NCI-H69 (cell line): ENCODE measurements at places on chromosomes 13 and 19.

DNA sequence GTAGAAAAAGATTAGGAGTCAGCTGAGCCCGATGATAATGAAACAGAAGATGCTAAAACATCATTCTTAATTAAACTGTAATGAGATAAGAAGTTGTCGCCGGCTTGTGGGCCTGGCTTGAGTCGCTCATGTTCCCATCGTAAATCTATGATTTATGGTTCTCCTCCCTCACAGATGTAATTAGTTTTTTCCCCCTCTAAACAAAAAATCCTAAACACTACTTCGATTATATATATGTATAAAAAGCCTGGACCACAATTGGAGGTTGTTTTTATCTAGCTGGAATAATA is 151.3 kb downstream of the PTPRS start:
- DNase-seq = no peak

DNA sequence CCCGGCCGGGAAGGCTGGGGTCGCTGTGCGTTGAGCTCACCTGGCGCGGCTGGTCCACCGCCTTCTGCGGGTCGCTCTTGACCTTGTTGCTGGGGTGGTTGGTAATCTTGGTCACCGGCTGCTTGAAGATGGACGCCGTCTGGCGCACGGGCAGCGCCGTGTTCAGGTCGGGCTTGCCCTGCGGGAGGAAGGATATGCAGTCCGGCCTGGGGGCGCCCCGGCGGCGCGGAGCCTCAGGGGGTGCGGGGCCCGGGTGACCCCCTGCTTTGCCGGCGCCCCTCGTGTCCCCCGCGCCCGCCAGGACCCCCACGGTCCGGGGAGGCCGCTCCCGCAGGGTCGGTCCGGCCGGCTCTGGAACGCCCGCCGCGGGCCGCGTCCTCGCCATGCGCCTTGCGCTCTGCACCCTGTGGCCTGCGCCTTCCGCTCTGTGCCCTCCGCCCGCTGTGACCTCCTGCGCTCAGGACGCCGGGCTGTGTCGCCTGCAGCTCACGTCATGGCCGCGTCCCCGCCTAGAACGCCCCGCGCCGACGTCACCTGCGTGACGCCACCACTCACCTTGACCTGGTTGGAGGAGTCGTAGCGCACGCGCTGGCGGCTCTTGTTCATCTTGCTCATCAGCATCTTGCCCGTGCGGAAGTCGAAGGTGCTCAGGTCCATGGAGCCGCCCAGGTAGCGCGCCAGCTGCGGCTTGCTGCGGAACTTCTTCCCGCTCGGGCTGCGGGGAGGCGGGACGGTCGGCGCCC is 8.0 kb downstream of the MBD3 start:
- no peak for DNase-seq

- no peak for DNase-seq
Observed at GRCh38 chr13:108270442-108270841, 924 bp downstream of the TNFSF13B start.

- DNase-seq = peak; percentile 90
Observed at GRCh38 chr19:55340784-55341147, 1.1 kb downstream of the KMT5C start.

DNA sequence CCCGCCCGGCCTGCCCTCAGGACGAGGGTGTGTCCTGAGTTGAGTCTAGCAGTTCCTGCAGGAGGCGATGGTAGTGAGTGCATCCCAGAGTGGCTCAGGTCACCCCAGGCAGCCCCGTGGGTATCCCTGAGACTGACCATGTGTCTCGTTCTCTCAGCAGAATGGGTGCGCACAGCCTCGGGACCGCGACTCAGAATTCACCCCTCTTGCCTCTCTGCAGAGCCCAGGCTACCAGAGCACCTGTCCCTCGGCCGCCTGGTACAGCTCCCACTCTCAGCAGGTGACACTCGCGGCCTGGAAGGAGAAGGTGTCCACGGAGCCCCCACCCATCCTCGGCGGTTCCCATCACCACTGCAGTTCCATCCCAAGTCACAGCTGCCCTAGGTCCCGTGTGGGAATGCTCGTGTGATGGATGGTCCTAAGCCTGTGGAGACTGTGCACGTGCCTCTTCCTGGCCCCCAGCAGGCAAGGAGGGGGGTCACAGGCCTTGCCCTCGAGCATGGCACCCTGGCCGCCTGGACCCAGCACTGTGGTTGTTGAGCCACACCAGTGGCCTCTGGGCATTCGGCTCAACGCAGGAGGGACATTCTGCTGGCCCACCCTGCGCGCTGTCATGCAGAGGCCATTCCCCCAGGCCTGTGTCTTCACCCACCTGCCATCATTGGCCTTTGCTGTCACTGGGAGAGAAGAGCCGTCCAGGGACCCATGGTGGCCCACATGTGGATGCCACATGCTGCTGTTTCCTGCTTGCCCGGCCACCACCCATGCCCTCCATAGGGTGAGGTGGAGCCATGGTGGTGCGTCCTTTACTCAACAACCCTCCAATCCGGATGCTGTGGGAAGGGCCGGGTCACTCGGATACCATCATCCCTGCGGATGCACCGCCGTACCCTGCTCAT is 87.1 kb upstream of the MCF2L start:
- no peak for DNase-seq

- DNase-seq = no peak
Observed at GRCh38 chr13:40599747-40600146, 66.7 kb downstream of the FOXO1 start.

DNA sequence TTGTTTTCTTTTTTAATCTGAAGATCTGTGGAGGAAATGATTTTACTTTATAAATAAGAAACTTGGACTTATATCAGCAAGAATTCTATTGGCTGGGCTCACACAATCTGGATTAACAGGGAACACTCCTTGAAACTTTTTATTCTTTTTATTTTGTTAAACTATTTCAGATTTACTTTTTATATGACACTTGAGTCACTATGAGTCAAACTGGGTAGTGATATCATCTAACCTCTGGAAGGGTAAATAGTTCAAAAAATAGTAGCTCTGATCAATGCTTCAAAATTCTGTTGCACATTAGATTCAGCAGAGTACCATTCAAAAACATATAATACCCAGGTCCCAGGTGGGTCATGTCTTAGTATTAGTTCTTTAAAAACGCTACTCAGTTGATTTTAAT is 55.1 kb upstream of the NBEA start:
- no peak for DNase-seq

GRCh38 chr19:40284501-40285352 is at the start of gene AKT2:
AKT2 (minus strand) TSS chr19:40285345; CDS start chr19:40265267, 20,078 bp downstream.
- peak; percentile 93 for DNase-seq

- peak; percentile 76 for DNase-seq
Observed at GRCh38 chr13:26377038-26377437, 123.1 kb downstream of the CDK8 start.

DNA sequence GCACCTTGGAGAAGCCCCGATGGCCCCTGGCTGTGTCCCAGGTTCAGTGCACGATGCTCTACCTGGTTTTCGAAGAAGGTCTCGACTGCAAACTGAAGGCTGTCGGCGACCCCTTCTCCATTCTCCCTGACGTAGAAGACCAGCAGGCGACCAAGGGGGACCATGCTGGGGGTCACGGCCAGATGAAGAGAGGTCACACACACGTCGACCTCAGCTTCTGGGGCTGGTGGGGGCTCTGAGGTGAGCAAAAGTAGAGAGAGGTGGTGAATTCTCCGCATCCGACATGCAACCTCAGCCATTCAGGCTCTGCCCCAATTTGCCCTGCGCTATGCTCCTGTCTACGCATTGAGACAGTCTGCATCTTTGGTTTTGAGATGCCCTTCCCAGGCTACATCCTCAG is 49.3 kb downstream of the CPAMD8 start:
- DNase-seq = no peak

DNA sequence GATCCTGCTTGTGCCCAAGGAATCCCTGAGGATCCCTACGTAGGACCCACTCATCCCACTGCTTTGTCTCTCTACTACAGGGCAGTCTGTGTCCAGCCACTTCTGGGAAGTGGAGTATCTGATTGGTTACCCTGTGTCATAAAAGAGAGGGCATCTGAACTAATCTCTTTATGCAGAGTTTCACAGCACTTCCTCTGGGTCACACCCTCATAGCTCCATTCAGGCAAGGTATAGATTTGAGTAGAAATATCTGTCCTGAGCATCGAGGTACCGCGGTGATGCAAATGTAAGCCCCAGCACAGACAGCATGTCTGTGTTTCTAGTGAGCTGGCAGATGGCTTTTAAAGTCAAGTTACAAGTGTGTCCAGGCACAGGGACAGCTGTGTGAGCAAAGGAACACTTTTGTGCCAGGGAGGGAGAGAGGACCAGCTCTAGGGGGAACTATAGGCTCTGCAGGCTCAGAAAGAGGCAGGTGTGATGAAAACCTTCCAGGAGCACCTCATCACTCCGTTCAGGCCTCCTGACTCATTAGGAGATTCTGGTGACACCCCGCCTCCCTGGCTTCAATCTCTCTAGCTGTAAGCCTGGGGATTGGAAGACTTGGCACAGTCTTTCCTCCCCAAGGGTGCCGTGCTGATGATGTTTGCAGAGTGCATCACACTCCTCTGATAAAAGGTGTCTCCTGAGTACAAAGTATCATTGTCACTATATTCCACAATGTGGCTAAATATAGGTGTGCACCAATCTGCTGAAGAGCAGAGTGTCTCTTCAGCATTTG is 84.3 kb upstream of the UBL3 start:
- peak; percentile 53 for DNase-seq

- no peak for DNase-seq
Observed at GRCh38 chr13:109182777-109183465, 553.5 kb downstream of the MYO16 start.

DNA sequence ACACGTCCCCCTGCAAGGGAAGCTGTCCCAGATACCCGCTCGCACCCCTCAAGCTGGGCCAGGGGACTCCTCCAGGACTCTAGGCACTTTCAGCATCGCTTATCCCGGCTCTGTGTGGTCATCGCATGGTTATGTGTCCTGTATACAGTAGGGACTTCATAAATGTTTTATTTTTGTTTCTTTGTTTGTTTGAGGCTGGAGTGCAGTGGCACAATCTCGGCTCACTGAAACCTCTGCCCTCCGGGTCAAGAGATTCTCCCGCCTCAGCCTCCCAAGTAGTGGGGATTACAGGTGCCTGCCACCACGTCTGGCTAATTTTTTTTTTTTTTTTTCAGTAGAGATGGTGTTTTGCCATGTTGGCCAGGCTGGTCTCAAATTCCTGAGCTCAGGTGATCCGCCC is 7.5 kb downstream of the ANGPTL8 start:
- DNase-seq = no peak

DNA sequence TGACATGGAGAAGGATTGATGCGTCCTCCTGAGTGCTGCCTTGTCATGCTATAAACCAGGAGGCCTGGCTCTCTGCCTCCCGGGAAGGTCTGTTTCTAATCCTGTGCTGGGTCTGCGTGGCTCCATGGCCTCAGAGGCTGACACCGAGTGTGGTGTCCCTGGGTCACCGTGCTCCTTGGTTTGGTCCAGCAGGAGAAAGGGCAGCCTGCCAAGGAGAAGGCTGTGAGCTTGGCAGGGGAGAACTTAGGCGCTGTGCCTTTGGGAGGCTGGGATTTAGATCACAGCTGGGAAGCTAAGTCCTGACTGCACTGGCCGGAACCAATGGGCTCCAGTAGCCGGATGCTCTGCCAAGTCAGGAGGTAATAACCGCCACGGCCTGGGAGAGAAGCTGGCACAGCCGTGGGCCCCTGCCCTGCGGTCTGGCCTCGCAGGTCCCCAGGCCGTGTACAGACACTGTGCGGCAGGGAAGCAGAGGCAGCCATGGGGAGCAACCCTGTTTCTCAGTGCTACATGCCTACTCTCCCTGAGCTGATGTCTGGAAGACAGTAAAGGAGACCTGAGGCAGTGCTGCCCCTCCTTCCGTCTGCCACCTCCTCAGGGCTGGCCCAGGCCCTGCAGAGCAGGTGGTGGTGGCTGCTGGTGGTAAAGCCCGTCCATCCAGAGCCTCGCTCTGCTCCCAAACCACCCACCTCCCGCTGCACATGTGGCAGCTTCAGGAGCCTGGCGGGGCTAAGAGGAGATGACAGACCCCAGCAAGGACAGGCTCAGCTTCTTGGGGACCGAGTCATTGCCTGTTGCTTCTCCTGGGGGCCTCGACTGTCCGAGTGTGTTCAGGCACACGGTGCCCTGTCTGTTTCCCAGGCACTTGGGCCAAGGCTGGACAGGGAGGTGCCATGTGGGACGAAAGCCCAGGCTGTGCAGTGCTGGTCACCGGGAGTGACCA is 44.9 kb downstream of the C13orf46 start:
- DNase-seq = no peak

- peak; percentile 78 for DNase-seq
Observed at GRCh38 chr13:92823059-92823458, 403.5 kb upstream of the GPC6 start.

- peak; percentile 60 for DNase-seq
Observed at GRCh38 chr13:99528547-99528946, 27.3 kb downstream of the TM9SF2 start.

DNA sequence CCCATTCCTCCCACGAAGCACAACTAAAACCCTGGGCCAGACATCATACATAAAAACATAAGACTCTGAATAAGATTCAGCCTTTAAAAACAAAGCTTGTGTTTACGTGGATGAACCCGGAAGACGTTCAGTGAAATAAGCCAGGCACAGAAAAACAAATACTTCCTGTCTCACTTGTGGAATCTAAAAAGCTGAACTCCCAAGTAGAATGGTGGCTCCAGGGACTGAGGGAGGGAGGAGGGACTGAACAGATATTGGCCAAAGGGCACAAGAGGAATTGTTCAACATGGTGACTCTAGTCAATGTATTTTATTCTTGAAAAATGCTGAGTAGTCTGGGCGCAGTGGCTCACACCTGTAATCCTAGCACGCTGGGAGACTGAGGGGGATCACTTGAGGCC is 35.7 kb upstream of the TPM4 start:
- DNase-seq = no peak

- DNase-seq = peak; percentile 91
Observed at GRCh38 chr19:34269968-34270621, 15.7 kb downstream of the GARRE1 start.

DNA sequence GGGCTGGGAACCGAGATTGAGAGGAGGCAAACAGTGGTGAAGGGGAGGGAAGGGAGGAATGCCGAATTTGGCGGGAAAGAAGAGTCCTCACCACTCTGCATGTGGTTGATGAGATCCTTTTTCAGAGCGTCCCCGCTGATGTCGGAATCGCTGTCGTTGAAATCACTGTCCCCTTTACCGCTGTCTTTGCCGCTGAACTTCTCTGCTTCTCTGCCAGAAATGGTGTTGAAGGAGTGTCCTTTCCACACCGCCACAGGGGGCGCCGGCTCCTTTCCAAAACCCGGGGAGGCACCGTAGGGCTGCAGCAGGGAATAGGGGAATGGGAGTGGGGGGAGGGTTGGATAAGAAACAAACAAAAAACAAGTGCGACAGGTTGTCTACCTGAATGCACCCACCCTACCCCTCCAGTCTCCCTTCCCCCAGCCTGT is 3.1 kb downstream of the PCDH8 start:
- DNase-seq = no peak

- DNase-seq = peak; percentile 44
Observed at GRCh38 chr19:34041925-34042521, 130.3 kb upstream of the LSM14A start.
